Erythroblast (primary cell): ENCODE measurements at places on chromosomes 6 and 20.

GRCh38 chr20:60518022-60518421, 559.8 kb downstream of the CDH26 start:
- no peak for DNase-seq

DNA sequence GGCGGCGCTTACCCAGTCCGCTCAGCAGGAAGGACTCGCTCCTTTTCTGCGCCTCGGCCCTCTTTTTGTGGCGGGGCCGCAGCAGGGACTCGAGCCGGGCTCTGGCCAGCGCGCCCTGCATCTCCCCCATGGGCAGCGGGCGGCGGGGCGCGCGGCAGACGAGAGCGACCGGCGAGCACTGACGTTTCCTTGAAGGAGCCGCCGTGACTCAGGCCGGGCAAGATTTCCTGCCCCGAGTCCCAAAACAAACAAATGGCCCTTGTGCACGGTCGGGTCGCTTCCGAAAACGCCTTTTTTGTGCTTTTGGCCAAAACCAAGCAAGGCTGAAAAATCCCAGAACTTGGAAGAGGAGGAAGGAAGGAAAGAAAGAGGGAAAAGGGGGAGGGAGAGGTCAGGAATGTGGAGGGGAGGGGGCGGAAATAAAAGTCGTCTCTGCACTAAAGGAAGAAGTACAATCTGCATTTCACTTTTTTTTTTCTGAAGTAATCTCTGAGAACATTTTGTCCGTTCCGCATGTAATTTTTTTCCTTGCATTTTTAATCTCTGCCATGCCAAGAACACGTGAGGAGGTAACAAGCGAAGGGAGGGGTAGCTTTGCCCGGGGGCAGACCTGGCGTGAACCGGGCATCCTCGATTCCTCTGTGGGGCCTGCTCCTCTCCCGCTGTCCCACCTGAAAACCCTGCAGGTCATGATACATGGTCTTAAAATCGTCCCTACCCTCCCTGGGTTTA, 123.3 kb upstream of the SLC2A12 start:
- DNase-seq, result peak; percentile 79

GRCh38 chr6:29981211-29981812, 39.0 kb downstream of the HLA-A start:
- DNase-seq, result no peak

- no peak for DNase-seq
These were observed 585.3 kb upstream of the MAN1A1 start for GRCh38 chr6:119934816-119935215.

DNA sequence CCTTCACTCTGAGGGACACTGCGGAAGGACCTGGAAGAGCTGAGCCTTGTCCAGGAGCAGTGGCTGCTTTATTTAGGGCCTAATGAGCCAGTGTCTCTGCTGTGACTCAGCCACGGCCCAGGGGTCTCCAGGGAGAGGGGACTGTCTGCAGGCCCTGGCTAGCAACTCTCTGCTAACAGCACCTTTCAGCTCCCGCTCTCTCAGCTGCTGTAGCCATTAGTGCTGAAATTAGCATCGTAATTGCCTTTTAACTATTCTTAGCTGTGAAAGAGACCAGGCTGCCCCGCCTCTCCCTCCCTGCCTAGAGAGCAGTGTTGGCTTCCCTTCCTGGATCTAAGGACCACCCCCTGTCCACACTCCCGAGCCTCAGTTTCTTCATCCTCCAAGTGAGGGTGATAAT, 53.1 kb upstream of the SLC32A1 start:
- no peak for DNase-seq

DNA sequence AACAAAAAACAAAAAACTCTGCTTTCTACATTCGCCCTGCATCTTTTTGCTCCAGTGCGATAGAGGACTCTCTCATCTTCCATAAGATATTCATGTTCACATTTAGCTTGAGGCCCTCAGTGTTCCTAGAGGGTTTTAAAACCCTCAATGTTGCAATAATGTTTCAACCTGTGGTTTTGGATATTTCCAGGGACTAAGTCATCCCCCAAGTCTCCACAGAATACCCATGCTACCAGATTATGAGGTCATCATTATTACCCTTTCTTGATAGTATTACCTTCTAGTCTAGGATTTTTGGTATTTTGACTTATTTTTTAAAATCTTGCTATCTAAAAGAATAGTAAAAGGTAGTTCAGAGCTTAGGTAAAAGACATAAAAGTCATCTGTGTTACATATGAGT, 480.5 kb upstream of the ID4 start:
- DNase-seq, result no peak
